ENCODE measurements at places on chromosomes 7 and 10. TPM values are rescaled to one million over a fixed set of nuclear protein-coding genes. Genes with fewer than 3 reads are reported as not detected.

DNA sequence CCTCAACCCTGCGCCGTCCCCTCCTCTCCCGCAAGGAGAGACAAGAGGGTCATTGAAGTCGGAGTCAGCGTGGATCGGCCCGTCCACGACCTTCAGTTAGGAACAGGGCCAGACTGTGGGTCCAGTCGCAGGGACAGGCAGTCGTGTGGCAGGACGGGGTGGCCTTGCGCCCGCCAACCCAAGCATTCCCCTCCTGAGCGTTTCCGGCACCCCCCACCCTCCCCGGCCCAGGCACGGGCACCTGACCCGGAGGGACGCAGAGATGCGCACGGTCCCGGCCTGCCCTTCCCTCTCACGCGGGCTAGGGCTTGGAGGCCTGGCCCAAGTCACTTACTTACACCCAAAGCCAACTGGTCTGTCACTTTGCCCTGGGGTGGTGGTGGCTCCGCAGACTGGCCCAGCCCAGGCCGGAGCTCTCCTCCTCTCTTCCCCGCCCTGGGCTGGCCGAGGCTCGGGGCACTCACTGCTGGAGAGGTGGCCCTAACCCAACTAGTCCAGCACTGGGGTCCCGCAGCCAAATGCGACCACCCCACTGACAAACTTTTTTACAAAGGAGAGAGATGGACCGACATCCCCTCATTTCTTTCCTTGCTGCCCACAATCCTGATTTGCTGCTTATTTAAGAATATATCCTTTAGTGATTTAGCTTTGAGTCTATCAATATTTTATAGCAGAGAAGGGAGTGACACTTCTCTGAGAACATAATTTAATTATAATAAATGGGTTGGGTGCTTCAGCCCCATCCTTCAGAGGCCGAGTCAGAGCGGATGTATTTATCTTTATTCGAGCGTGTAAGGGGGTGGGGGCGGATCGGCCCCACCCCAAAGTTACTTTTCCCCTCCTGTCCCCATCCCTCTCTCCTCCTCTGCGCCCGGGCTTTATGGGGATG is 1.2 kb upstream of the UNCX start:
- no peak for DNase-seq

Gene FKBP6
- total RNA-seq: not detected

Gene CYP3A7
- not detected for total RNA-seq

DNA sequence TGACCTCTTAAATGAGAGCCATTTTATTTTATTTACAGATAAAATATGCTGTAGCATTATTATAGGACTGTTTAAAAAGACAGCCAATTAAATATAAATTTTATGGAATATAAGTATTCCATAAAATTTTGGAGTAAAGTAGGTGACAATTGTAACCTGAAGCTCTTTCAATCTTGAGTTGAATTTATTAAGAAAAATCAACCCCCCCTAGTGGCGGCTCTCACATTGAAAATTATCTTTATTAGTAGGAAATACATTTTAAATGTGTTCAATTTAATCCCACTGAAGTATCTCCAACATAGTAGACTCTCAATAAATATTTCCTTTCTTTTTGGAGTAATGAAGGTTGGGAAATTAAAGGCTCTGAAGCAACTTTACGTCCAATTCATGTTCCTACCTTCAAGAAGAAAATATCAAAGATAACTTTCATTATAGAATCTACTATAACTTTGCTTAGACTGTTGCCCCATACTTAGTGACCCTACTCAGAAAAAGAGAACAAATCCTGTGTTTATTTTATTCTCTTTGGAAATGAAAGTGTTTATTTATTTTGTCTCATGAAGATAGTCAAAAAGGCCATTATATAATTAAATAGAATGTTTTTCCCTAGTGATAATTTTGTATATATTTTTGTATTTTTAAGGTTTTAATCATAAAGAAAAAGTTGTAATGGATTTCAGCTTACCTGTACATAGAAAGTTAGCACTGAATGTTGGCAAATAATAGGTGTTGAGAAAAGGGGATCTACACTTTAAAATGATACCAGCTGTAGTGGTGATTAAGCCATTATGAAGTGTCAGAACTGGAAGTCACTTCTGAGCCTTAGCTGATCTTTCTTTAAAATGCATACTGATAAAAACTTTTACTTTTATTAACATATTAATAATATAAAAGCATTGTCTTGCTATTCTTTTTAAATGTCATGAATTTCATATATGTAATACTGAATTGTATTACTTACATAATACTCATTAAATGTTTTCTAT is 3.3 kb downstream of the AHR start:
- DNase-seq: peak; percentile 38

- DNase-seq: no peak
These were observed 44.4 kb downstream of the GRM8 start for GRCh38 chr7:127208351-127208750.

- no peak for DNase-seq
These were observed 69.8 kb downstream of the BLNK start for GRCh38 chr10:96201525-96201924.

Gene LRRTM3
- total RNA-seq: not detected

Gene SRRM3
- total RNA-seq: not detected

DNA sequence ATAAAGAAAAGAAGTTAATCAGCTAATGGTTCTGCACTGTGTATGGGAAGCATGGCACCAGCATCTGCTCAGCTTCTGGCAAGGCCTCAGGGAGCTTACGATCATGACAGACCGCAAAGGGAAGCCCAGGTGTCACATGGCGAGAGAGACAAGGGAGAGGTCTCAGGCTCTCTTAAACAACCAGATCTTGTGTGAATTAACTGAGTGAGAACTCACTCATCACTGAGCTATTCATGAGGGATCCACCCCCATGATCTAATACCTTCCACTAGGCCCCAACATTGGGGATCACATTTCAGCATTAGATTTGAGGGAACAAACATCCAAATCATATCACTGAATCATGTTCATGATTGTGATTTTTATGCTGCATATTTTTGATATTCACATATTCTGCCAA is 5.8 kb downstream of the USP54 start:
- DNase-seq: no peak

Gene SHTN1
- total RNA-seq: 0.15 TPM

DNA sequence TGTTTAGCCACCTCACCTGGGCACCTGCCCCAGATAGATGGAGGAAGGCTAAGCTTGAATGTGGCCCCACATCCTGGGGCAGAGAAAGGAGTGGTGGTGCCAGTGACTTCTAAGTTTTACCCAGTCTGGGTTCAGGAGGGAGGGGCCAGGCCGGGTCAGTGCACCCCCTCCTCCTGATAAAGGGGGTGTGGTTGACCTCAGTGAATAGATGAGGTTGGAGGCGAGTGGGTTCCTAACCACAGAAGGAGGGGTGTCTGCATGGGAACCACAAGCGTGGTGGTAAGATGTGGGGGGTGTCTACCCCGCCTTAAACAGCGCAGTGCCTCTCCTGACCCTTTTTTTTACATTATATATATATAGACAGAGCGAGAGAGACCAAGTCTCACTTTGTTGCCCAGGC is 105.3 kb upstream of the KCTD7 start:
- DNase-seq: no peak

- DNase-seq: no peak
These were observed 60.9 kb upstream of the COL1A2 start for GRCh38 chr7:94333810-94334209.
